Stimulated activated CD4-positive, alpha-beta T cell treated with anti-CD3 and anti-CD28 coated beads, Interleukin-1b, Interleukin-23, amount 100 ng/mL, for 4 hours (primary cell): ENCODE measurements at places on chromosomes 12 and 14.

GRCh38 chr12:106132175-106133135, 6.3 kb downstream of the NUAK1 start:
- no peak for DNase-seq

DNA sequence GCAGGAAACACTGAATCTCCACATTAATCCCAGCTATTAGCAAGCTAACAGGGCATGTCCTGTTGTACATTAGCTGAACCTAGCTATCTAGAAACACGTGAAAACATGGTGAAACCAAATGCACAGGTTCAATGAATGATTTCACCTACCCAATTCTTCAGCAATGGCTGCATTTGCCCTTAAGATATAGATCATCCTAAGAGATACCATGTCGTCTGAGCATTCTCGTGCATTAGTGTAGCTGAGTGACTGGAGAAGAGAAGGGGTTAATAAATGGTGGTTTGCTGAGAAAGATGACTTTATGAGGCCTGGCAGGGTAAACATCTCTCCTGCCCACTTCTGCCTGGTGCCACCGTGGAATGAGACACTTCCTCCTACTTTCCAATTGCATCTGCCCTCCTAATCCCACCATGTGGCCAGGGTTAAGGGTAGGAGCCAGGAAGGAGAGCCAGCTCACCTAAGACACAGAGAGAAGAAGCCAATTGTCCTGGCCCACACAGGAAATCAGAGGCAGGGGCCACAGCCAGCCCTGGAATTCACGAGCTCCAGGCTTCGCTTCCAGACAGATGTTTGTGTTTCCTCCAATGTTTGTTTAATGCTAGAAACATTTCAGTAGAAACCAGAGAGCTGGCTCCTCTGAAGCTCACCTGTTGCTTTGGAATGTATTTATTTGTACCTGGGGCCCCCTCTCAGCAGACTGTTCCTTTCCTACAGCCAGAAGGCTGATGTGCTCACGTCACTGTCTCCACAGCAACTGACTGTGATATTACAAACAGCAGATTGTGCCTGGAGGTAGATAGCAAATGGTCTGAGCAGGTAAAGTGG, 126.0 kb upstream of the PARP11 start:
- no peak for DNase-seq

GRCh38 chr12:97936165-97936564, 473.6 kb downstream of the RMST start:
- DNase-seq = no peak

GRCh38 chr14:30996892-30997659, 28.4 kb upstream of the AP4S1 start:
- DNase-seq = no peak

DNA sequence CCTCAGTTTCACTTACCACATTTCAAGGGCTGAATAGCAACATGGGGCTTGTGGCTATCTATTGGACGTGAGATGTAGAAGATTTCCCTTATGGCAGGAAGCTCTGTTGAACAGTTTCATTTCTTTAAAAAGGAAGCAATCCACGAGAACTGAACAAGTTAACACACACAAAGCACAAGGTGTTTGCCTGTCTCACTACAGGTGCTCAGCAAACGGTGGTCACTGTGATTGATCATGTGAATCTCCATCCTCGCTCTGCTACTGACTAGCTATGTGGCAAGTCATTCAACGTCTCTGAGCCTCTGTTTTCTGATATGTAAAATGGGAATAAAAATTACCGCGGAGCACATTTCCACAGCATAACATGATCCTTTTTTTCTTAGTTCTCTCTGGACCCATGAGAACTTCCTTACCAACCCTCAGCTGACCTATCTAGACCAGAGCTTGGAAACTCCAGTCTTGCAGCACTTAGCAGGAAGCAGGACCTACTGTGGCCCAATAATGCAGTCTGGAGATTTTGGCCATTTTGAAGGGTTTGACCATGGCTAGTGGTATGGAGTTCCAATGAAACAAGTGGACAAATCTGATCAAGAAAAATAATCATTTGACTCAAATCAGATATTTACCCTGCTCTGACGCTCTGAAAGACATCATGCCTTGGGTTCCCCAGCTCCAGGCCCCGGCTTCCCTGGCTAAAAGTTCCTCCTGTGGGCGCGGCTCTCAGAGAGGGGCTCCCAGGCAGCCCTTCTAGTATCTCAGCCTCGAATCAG, 278.8 kb downstream of the ZFP36L1 start:
- no peak for DNase-seq

GRCh38 chr12:2239381-2239871, 186.6 kb downstream of the CACNA1C start:
- no peak for DNase-seq

GRCh38 chr14:88342980-88343379, 19.9 kb upstream of the KCNK10 start:
- DNase-seq = no peak
